Stimulated activated CD8-positive, alpha-beta memory T cell treated with anti-CD3 and anti-CD28 coated beads, Interleukin-4, amount 100 ng/mL, for 1 hour (primary cell): ENCODE measurements at places on chromosomes 2 and 18.

DNA sequence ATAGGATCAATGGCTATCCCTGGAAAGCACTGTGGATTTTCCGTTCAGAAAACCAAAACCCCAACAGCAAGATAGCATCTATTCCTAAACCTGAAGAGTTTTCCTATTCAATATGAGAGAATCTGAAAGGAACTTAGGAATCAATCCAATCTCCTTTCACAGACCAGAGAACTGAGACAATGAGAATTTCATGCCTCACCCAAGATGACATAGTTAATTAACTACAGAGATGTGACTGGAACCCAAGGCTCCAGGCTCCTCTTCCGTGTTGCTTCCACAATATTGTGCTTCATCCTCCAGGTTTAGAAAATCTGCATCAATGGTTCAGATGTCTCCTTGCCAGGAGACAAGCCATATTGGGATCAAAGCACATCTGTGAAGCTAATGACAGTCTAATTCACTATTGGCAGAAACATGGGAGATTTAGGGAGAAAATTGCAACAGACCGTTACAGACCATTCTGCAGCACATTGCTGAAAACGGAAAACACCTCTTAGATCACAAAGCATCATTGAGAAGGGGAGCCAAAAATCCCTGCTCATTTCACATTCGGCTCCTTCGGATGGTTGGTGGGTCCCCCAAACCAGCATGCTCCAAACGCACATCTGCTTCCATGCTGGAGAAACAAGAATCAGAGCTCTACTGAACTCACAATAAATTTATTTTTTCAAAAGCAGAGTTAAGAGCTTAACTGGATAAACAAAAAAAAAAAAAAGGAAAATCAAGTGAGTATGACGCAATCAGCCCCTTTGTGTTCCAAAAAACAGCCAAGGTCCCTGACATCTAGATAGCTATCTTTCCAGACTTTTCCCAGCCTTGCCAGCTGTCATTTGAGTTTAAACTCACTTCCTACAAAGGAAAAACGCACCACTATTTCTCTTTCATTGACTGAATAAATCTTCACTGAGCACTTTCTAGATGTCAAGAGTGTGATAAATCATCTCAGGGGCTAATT, 290.3 kb downstream of the C1D start:
- DNase-seq, result no peak

DNA sequence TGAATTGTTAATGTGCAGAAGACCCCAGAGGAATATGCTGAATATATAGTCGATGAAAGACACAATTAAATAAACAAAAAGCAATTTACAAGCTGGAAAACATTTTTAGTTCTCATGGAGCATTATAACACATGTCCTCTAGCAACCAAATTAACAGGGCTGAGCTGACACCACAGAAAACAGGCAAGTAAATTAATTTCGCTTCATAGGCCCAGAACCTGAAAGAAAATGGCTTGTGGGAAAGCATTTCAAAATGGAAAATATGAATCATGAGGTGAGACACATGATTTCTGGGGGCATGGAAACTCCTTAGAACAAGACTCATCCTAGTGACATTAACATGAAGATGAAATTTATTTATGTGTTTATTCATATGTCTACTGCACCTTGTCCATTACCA, 25.0 kb upstream of the RNF152 start:
- no peak for DNase-seq

DNA sequence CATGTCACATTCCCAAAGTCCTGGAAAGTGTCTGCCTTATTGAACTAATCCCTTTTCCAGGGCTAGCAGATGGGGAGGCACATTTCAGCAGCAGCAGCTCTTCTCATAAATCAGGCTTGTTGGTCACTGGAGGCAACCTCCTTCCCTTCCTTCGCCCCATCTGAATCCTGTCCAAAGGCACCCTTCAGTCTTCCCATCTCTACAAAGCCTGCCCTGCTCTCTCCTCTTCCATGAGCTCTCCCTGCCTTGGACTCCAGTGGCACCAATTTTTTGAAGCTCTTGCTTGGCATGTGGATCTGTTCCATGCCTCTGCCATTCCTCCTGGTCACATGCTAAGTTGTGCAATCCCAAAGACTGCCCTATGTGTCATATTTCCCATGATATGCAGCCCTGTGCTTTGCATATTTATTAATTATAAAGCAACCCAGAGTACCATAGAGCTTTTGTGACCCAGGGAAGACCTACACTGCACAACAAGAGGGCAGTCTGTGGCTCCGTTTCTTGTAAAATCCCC, 70.3 kb downstream of the ANTXR1 start:
- no peak for DNase-seq

GRCh38 chr2:23007631-23008235, 377.2 kb upstream of the KLHL29 start:
- no peak for DNase-seq

DNA sequence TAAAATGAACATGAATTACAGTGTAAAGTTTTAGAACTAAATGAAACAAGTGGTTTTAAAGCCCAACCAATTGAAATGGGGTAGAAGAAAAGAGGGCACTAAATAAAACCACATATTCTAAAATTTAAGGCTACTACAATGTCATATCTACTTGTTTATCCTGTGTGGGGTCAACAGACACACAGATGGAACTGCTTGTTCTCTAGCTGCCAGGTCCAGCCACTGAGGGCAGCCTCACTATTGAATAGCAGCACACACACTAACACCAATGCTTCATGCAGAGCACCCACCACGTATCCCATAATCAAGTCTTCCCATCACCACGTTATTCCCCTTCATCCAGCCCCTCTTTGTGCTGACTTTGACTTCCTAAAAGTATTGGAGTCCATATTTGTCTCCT, 88.1 kb downstream of the SPIRE1 start:
- no peak for DNase-seq

DNA sequence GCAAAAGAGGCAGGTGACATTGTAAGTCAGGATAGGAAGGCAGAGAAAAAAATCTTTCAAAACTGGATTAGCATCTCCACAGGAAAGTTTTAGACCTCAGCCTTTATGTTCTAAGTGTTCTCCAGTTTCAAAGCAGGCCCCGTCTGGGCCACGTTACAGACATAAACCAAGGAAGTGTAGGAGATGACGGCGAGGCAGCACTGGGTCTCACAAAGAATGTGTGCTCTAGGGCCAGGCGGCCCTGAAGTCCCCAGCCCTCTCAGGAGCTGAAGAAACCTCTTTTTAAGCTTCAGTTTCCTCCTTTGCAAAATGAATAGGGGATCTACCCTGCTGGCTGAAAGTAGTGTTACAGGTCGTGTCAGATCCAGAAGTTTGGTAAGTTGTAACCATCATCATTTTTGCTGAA, 81.7 kb downstream of the SPRED2 start:
- no peak for DNase-seq

DNA sequence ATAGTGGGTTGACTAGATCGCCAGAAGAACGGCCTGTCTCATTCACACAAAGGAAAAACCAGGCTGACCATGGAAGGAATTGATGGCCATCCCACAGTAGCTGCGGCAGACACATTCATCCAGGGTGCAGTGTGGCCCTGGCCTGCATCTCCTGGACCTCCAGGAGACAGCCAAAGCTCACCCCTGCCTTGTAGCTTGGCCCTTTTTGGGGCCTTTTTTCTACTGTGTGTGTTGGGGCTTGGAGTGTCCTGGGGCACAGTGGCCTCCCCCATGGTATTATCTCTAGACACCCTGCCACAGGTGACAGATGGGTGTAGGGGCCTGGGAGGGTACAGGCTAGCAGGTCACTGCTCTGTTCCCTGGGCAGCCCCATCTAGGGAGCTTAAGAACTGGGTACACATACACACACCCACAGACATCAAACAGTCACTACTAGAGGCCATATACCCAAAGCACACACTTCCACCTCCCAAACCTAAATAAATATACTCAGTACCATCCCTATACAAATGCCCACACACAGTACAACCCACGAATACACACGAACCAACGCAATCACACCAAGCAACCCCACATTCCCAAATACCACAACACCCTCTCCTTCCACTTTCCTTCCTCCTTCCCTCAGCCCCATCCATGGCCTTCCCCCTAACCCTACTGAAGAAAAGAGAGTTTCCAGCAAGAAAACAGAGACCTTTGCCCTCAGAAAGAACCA, 8.6 kb downstream of the EN1 start:
- DNase-seq, result no peak

GRCh38 chr2:236749346-236749745, 179.7 kb downstream of the ACKR3 start:
- DNase-seq, result no peak

DNA sequence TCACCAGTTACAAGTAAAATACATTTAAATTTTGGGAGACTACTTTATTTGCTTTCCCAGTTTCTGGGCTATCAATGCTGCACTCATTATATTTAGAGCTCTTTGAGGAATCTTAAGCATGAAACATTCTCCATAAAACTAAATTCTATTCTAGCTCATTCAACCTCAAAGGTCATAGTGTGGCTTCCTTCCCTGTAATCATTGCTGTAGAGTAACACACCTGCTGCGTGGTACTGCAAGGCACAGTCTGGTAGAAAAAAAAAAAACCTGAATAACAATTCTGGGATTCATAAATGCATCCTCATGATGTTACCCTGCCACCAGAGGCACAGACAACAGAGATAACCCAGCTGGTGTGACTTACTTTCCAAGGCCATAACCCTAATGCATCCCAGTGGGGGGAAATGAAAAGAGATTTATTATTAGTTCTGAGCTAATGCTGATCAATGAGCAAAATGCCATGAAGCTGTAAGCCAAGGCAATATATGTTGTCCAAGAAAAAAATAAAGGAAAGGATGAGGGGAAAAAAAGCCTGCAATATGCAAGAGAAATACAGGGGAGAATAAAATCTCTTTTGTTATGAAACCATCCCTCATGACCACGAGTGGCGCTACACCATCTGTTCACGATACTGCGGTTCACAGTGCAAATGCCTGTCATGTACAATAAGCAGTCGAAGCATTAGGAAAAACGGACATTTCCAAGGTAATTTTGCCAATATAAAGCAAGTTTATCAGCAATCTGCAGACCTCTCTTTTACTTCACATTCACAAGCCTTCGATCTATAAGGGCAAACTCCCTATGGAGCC, 1481.6 kb upstream of the PIK3C3 start:
- DNase-seq, result no peak

DNA sequence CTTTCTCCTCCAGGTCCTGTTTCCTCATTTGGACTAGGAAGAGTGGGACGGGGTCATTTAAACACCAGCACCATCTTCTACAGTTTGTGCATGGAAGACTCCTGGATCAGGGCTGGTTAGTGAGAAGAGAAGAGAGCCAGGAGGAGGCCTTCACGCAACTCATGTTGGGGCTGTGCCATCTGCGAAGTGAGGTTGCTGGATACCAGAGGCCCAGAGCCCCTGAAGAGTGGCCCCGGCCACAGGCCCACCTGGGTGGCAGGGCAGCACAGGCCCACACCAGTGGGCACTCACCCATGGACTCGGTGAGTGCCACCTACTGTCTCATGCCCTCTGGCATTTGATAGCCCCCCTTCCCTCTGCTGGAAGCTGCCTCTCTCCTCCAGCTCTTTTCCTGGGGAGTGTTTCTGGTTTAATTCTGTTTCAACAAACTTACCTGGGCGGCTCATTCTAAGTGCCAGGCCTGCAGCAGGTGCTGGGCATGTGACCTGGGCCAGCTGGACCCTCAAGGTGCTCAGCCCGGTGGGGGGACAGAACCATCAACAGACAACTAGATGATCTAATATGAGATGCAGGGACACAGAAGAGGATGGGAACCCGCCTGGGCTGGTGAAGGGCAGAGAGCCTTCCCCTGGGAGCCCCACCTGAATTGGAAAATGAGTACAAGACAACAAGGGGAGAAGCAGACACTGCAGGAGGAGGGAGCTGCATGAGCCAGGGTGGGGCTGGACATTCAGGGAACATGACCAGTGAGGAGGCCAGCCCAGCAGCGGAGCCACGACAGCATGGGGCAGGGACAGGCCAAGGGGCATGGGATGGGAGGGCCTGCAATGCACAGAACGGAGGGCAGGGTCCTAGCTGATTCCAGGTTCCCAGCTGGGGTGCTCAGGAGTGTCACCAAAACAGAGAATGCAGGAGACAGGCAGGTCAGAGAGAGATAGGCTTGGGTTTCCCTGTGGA, 70.6 kb downstream of the MARCO start:
- no peak for DNase-seq

DNA sequence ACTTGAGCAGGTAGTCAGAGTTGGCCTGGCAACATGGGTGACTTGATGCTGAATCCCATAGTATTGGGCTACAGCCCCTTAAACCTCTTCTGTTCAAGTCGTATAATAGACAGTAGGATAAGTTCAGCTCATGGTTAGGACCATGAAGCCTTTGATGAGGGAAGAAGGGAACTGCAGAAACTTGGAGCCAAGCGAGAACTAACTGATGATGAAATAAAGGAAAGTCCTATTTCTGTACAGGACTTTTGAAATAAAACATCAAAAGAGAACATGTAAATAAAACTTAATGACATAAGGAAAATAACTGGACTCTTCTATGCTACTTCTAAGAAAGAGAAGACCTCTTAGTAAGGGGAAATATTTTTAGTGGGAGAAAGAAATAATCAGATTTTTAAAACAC, 51.2 kb upstream of the UGP2 start:
- DNase-seq, result no peak

DNA sequence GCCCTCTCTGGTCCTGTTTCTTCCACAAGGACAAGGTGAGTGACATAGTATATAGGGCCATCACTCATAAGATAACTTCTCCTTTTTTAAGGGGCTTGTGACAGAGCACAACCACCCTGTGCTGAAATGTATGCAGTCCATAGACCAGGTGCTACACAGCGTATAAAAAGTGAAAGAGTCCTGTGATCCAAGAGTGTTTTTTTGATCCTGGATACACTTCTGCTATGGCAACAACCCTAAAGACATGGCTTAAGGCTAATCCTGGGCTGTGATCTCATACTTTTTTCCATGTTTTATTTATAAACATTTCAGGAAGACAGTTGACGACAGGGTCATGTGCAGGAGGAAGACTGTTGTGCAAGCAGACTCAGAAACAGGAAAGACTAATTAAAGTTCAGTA, 400.5 kb upstream of the TCF4 start:
- DNase-seq, result no peak

GRCh38 chr18:6328621-6329010, 86.1 kb downstream of the L3MBTL4 start:
- DNase-seq, result no peak

DNA sequence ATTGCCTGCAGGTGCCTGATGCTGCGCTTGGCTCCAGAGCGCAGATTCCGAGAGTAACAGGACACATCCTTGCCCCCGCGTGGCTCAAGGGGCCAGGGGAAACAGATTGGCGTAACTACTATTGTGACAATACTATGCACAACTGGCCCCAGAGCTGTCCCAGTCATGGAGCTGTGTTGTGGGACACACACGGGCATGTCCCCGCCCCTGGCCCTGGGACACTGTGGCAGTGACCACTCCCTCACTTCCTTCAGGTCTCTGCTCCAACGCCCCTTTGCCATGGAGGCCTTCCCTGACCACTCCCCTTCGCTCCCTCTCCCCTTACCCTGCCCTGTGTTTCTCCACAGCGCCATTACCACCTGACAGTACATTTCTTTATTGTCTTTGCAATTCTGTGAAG, 132.1 kb downstream of the SMAD2 start:
- DNase-seq, result no peak

- no peak for DNase-seq
Observed at GRCh38 chr18:12606592-12607315, 51.2 kb downstream of the SPIRE1 start.

DNA sequence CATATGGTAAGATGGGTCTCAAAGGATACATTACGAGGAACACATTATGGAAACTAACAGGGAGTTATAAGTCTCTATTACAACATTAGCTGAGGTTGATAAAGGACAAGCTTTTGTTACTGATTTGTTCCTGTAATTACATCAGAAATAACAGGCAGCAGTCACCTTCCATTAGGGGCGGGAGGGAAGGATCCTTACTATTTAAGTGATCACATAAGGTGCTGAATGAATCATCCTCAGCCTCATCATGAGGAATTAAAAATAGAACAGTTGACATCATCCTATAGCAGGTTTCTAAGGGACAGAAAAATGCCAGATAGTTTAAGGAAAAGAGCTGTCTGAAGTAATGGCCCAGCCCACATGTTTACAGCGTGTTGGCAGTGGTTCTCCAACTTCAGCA, 86.9 kb upstream of the MGAT5 start:
- DNase-seq, result no peak
